ENCODE measurements at places on chromosomes 5 and 9. TPM values are rescaled to one million over a fixed set of nuclear protein-coding genes. Genes with fewer than 3 reads are reported as not detected.

DNA sequence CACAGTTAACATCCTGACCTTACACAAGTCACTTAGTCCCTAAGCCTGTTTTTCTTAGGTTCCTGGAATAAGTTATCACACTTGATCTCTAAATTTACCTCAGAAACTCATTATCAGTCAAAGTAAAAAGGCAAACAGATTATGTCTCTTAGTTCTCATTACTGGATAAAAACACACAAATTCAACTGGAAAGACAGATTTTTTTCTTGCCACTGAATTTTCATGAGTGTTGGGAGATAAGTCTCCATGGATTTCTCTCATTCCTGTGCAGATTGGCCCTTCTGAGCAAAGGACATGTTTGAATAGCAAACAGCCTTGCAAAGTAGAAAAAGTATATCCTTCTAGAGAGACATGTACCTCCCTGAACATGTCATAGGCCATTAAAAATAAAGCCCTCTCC is 10.2 kb downstream of the SPATA9 start:
- no peak for DNase-seq

- DNase-seq, result no peak
These were observed 19.6 kb downstream of the IRX1 start for GRCh38 chr5:3615217-3615616.

DNA sequence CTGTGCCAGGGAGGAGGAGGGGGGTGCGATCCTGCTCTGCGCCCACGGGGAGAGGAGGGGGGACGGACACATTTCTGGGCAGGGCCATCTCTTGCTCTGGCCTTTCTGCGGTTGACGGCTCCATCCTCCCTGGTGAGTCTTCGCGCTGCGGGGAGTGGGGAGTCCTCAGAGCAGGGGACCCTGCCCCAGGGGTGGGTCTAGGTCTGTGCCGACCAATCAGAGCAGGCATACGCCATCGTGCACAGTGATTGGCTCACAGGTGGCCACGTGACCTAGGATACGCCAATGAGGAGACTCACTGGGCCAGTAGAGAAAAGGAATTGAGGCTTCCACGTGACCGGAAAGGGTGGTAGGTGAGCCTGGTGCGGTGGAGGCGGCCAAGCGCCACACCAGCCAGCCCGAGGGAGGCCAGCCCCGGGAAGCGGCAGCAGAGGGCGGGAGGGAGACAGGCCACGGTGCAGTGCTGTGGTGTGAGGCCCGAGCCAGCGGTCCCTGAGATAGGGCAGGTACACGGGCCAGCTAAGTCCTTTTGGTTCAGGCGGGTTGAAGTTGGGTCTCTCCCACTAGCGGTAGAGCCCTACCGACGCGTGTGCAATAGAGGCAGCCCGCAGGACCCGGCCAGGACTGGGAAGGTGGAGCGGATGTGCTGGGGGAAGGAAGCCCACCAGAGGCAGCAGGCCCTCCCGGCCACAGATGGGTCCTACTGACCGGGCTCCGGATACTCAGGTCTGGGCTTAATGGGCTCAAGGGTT is 65.2 kb upstream of the RNF130 start:
- DNase-seq, result no peak

GRCh38 chr9:114172981-114173833 is 17.9 kb downstream of the COL27A1 start:
- no peak for DNase-seq

The TMC1 gene
- total RNA-seq, result not detected

GRCh38 chr5:7436521-7436920 is 40.6 kb downstream of the ADCY2 start:
- no peak for DNase-seq

DNA sequence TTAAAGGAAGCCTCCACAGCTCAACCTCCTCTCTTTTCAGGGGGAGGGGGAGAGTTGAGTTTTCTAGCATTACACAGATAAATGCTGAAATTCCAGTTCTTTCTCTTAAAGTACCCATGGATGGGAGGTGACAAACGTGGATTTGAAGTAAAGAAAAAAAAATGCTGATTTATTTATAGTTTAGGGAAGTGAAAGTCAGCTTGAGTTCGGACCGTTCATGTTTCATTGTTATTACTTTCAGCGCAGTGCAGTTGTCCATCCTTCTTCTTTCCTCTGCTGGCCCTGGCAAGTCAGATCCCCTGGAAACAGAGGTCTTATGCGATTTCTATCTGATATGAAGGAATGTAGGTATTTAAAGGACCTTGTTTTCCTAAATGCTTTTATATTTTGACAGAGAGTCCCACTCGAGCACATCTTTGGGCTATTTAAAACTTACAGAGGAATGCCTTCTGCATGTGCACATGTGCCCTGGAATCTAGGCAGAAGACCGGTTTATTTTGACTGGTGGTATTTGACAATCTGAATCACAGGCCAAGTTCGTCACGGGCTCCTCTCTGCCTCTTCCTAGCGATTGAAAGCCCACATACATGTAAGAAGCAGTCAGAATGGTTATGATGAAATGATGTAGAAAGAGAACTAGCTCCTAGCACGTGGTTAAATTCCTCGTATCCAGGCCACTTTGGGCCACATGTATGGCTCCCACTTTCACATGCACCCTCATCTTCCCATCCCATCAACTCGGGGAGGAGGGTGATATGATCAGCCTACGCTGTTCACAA is 385.2 kb upstream of the KLF4 start:
- DNase-seq, result no peak

The PCDHB8 gene
- not detected for total RNA-seq

The IFNK gene
- not detected for total RNA-seq

- no peak for DNase-seq
These were observed 596.0 kb downstream of the SEMA5A start for GRCh38 chr5:8949908-8950307.

GRCh38 chr9:124852121-124852828 is 985 bp upstream of the WDR38 start:
- no peak for DNase-seq

DNA sequence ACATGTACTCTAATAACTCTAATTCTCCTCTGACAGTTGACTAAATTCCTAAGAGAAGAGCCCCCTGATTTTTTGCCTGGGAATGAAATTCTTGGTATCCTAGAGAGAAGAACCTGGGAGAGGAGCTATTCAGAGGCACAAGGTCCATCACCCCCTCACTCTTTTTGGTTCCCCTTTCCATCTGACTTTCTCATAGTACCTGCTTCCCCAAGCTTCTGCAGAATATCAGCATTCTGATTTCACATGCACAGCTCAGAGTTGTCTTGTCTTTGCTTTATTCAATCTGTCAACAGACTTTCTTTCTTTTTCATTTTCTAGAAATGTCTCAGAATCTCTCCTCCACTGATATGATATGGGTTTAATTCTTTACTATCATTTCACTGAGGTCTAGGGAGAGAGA is 141.5 kb upstream of the FBXL17 start:
- no peak for DNase-seq

DNA sequence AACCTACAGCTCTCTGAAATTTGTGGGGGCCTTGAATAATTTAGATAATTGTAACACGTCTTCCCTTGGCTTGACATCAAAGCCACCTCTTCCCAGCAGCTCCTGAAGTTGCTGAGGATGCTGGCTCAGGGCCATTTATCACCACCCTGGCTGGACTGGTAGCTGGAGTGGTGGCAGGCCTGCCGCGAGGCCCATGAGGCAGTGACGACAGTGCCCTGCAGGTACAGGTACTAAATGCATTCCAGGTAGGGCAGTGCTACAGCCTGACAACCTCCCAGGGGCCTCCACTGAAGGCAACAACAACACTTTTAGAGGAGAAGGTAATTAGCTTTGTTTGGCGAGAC is 270.2 kb upstream of the KLF4 start:
- DNase-seq, result no peak

DNA sequence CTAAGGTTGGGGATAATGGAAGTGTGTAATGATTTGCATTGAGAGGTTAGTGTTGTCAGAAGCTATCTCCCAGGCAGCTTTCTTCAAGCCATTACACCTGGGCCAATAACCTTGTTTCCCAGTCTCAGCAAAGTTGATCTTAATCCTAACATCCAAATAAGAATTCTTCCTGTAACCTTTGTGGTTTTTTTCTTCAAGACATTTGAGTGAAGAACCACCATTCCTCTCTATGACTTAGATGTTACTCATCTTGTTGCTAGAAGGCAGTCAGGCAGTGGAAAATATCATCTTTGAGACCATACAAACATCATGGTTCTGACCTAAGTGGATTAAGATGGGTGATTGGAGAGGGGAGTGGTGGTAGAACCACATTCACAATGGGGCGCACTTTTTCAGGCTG is 103.5 kb downstream of the NDUFAF2 start:
- no peak for DNase-seq

The GPSM1 gene
- 7.7 TPM for total RNA-seq

The TAL2 gene
- total RNA-seq, result not detected

GRCh38 chr5:55665065-55665464 is 47.1 kb downstream of the SLC38A9 start:
- no peak for DNase-seq

GRCh38 chr5:139658501-139658927 is 10.4 kb downstream of the CXXC5 start:
- DNase-seq, result no peak

The FABP6 gene
- not detected for total RNA-seq

DNA sequence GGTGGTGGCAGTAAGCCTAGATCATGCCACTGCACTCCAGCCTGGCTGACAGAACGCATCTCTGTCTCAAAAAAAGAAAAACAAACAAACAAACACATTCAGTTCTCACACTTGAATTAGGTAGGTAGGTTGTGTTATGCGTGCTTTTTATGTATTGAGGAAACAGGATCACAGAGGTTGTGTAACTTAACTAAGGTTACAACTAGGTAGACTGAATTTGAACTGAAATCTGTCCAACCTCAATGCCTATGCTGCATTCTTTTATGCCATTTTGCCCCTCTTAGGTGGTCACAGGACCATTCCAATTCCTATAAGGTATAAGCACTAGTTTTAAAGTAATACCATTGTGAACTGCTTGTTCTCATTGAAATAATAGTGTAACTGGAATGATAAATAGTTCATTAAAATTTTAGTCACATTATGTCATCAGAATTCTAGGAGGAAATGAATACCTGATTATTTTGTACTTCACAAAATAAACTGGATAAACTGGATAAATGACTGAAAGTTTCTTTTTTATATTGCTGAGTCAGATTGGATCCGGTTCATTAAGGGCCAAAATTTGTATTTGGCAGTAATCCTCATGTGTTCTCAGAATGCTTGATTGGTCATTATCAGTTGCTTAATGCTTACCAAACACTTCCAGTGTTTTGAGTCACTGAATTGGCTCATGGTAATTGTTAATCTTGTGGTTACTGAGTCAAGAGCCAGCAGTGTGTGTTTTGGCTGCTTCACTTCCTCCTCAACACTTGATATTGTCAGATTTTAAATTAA is 7.1 kb downstream of the UBAP1 start:
- DNase-seq, result no peak

The ROR2 gene
- total RNA-seq, result not detected

DNA sequence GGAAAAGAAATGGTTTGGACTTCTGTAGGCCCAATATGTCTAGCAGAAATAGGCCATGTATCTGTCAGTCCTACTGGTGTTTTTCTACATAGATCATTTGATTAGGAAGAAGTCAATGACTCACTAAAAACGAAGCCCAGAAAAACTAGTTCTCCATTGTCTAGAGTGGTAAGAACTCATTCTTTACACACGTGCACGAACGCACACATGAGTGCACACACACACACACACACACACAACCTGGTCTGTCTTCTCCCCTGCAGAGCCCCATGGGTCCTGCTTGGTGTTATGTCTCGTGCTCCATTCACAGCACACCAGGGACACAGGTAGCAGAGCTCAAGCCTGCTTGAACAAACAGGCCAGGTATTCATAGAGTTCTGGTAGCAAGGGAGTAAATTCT is 14.9 kb upstream of the FCN1 start:
- no peak for DNase-seq

The TAF11L5 gene
- not detected for total RNA-seq

DNA sequence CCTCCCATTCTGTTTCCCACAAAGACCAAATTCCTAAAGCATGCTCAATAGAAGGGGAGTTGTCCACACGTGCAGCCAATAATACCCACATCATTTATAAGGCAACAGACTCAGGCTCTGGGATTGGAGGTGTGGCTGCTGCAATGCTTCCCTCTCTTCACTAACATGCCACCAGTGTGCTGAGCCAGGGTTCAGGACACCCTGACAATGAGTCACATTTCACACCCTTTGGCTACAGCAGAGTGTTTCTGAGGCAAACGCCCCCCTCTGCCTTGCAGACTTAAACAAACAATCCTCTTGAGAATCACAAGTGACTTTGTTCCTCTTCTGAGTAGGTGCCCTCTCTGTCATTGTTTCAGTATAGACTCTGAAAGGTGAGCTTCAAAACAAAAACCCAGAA is 189.3 kb upstream of the TLE4 start:
- DNase-seq, result no peak

The DOCK8 gene
- total RNA-seq, result 126 TPM
